Keratinocyte (primary cell): ENCODE measurements at places on chromosomes 12 and 14. TPM values are rescaled to one million over a fixed set of nuclear protein-coding genes. Genes with fewer than 3 reads are reported as not detected.

DNA sequence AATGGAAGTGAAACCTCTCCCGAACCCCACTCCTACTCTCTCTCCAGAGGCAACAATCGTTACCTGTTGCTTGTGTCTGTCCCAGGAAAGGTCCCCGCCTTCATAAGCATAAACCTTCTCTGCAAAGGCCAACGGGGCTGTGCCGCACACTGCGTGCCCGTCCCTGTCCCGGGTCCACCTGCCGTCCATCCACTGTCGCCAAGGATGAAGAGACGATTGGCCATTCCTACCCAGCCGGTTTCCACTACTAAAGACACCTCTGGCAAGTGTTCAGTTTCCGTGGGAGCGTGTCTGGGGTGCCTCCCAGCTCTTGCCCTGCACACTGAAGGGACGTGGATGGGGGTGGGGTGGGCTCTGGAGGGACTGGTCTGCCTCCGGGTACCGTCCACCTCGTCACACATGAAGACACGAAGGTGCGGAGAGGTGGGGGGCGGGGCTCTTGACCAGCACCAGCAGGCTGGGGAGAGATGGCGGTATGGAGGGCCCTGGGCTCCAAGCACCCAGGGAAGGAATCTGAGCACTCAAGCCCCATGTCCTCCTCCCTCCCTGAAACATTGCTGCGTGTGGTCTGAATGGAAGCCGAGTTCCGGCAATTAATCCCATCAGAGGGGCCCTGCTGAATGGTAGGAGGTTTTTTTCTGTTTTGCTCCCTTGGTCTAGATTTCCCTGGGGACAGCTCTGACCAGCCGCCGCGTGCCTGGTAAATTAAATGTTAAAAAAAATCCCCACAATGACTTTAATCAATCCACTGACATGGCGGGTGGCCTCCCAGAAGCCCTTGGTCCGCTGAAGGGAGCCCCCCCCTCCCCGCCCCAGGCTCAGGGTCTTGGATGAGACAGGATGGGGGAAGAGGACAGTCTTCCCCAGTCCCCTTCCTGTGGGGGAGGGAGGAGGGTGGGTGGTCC, 4.1 kb upstream of the KIF26A start:
- no peak for DNase-seq

DNA sequence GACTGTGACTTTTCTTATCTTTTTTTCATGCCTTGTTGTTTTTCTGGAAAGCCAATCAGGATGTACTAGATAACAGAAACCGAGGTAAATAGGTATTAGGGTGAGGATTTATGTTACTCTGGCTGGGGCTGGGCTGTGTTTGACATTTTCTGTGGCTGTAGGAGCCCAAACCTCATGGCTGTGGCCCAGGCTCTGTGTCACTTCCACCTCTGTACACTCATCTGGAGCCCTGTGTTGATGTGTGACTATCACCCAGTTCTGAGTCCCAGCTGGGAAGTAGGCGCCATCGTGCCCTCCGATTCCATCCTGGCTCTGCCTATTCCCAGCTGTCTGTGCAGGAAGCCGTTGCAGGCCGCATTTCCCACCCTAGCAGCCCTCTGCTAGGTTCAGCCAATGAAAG, 1.6 kb upstream of the HHIPL1 start:
- DNase-seq = no peak

- DNase-seq = no peak
Observed at GRCh38 chr12:28390761-28391385, 200.6 kb downstream of the CCDC91 start.

DNA sequence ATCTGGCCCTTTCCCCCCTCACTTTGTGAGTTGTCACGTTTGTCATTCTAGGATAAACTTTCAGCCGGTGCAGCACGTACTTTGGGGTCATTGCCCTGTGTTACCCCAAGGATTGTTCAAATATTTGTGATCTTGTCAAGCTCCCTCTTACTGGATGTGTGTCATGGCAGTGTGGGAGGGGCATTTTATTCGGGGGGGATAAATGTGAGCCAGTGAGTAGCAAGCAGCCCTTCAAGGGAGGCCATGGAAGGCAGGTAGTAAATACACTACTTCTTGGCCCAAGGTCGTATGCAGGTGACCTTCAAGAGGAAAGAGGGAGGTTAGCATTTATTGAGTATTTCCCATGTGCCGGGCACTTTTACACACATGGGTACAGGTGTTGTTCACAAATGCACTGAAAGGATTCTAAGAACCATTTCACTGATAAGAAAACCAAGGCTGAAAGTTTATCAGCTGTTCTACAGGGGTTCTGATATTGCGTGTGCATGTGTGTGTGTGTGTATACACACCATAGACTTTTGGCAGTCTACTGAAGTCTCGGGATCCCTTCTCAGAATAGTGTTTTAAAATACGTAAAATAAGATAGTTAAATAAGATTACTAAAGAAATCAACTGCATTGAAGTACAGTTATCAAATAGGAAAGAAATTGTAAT, 410.3 kb upstream of the TBX3 start:
- no peak for DNase-seq

DNA sequence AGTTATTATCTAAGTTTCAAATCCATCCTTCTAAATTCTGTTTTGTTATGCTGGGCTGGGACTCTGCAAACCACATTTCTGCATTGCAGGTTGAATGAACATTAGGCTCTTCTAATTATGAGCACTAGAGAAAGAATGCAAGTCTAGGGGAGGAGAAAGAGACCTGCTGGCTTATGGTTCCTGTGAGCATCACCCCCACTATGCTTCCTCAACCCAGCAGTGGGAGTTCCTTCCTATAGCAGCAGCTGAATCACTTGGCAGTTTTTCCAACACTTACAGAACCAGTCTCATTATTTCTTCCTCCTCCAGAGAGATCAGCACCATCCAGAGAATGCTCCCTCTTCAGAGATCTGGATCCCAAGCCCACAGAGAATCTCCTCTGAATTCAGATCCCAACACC, 297.7 kb upstream of the CLEC14A start:
- DNase-seq = no peak

The NYNRIN gene
- polyA plus RNA-seq = 4.9 to 9.0 TPM (median 6.5 TPM) in 3 replicates

The MYH7 gene
- not detected in 3 replicates for polyA plus RNA-seq

DNA sequence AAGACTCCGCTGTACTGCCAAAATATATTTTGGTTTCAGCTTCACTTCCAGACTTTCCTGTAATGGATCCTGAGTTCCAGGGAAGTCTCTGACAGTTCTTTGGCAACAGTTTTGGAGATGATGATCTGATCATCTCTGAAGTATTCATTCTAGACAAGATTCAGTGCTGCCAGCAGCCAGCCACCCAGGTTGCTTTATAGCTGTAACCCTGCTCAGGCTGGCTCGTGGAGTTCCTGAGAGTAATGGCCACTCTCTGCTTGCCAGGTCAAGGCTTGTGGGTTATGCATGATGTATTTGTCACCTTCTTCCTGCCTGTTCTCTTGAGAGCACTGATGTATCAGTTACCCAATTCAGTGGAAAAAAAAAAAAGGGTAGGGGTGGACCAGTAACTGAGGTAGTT, 124.3 kb downstream of the PPHLN1 start:
- no peak for DNase-seq

- DNase-seq = no peak
Observed at GRCh38 chr14:103016071-103016470, 41.3 kb downstream of the CDC42BPB start.

The ERO1A gene
- polyA plus RNA-seq = 86.4 to 131 TPM (median 110 TPM) in 3 replicates

- no peak for DNase-seq
Observed at GRCh38 chr14:96484399-96484798, 17.8 kb upstream of the PAPOLA start.

- DNase-seq = no peak
Observed at GRCh38 chr12:132386926-132387497, 57.6 kb upstream of the GALNT9 start.

GRCh38 chr14:75497701-75498100, 24.6 kb upstream of the BATF start:
- DNase-seq = no peak

DNA sequence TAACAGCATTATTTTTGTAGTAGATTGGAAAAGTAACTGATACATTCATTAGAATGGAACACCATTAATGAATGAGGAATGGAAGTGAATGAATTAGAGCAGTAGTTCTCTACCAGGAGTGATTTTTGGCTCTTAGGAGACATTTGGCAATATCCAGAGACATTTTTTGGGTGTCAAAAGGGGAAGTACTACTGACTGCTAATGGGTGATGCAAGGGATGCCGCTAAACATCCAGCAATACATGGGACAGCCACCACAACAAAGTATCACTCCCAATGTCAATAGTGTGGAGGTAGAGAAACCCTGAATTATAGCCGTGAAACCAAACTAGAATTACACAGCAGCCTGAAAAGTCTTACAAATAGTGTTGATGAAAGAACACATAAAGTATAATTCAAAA, 1.5 kb downstream of the CHURC1 start:
- no peak for DNase-seq

DNA sequence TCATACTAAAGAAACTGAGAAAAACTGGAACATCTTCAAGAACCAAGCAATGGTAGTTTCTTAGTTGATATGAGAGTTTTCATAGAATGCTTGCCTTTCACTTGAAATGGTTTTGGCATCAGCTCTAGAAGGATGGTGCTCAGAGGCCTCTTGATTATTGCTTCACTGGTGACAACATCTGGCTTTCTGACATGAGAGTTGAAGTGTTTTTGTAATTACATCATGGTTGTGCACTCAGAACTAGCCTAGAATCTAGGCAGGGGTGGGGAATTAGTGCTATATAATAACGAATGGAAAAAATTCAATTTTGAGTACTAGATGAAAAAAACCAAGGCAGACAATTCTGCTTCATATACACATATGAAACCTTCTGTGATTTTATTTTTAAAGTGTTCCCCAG, 172.8 kb upstream of the LMNTD1 start:
- no peak for DNase-seq

- no peak for DNase-seq
Observed at GRCh38 chr14:77923131-77923936, 123.4 kb downstream of the ADCK1 start.

DNA sequence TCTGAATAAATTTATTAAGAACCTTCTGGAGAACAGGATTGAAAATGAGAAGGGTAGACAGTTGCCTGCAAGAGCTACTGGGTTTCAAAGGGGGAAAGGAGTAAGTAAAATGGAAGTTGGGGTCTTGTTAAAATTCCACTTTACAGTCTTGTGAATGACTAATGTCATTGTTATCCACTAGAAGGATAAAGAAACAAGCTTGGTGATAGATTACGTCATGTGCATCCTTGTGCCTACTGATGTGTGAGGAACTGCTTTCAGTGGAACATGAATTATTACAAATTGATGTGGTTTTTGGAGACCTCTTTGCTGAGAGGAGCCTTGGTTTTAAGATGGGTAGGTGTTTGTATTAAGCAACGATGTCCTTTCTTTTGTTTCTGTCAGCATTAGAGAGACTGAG, 272.5 kb upstream of the PRICKLE1 start:
- no peak for DNase-seq

GRCh38 chr14:58138031-58138713, 13.8 kb downstream of the ARMH4 start:
- DNase-seq = no peak

The PTPRQ gene
- 0.01 to 0.08 TPM in 2 of 3 replicates, not detected in the other for polyA plus RNA-seq

The SERPINA12 gene
- polyA plus RNA-seq = 0.04 to 0.26 TPM (median 0.07 TPM) in 3 replicates

The BTBD6 gene
- 22.2 to 31.9 TPM (median 28.3 TPM) in 3 replicates for polyA plus RNA-seq

DNA sequence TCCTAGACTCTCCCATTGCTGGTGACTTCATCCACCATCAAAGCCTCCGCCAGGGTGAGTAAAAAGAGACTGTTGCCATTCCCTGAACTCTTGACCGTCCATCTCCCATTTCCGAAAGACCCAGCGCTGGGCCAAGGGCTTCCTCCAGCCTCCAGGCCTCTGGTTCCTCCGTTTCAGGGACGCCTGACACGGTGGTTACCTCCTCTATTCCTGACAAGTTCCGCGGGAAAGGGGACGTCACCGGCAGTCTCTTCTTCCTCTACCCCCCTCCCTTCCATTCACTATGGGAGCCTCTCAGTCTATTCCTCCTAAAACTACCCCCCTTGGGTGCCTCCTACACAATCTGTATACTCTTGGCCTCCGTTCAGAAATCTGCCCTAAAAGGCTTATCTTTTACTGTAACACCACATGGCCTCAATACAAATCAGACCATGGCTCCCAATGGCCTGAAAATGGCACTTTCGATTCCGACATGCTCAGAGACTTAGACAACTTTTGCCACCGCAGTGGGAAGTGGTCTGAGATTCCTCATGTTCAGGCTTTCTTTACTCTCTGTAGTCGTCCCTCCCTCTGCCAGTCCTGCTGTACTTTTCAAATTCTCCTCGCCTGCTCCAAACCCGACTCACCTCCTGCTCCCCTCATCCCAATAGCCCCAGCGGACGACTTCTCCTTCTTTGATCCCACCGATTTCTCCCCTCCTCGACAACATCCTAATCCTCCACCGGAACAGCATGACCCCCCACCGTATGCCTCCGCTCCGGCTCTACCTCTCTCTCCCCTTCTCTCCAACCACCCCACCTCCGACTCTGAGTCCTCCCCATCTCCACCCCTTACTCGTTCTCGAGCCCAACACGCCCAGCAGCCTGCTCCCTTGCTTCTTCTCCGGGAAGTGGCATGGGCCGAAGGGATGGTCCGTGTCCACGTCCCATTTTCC, 70.4 kb downstream of the MOK start:
- no peak for DNase-seq
